Spleen (tissue), 13 donors: ENCODE measurements at places on chromosomes 4 and X. TPM values are rescaled to one million over a fixed set of nuclear protein-coding genes. Genes with fewer than 3 reads are reported as not detected.

DNA sequence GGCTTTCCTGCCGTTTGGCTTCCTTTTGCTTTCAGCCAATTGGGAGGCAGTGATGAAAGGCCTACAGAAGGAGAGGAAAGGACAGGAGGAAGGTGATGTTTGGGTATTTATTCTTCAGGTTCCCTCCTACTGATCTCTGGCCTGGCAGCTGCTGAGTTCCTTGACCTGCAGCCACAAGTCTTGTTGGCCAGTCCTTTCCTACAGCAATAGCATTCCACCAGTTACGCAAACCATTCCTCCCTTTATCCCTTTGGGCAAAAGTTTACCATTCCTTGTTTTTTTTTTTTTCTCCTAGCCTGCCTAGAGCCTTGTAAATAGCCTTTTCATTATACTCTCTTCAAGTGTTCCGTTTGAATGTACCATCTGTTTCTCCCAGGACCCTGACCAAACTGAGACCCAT, 198.1 kb upstream of the FTHL17 start:
- DNase-seq, result no peak

DNA sequence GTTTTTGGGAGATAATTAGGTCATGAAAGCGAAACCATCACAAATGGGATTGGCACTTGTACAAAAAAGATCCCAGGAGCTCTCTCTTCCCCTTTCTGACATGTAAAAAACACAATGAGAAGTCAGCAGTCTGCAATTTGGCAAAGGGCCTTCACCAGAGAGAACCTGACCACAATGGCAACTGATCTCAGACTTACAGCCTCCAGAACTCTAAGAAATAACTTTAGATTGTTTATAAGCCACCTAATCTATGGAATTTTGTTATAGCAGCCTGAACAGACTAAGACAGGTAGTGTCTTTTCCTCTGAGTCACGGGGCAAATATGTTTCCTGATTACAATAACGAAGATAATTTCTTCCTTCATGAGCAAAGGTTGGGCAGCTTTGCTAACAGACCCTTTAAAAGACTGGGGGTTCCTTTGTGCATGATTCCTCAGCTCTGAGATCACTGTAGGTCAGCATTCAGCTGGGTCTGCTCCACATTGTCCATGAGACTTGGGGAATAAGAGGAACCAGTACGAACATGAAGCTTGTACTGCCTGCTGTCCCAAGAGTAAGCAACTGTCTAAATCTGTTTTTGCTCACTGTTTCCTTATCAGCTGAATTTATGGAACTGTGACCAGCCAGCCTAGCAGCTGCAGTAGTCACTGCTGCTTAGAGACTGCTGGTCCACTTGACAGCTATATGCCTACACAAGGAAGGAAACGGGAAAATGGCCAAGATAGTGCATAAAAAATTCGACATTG, 191.6 kb downstream of the ANAPC10 start:
- no peak for DNase-seq

The PTTG2 gene
- 1.2 TPM for polyA plus RNA-seq

- no peak for DNase-seq
Measured at GRCh38 chrX:39381422-39381821, 580.2 kb downstream of the MID1IP1 start.

DNA sequence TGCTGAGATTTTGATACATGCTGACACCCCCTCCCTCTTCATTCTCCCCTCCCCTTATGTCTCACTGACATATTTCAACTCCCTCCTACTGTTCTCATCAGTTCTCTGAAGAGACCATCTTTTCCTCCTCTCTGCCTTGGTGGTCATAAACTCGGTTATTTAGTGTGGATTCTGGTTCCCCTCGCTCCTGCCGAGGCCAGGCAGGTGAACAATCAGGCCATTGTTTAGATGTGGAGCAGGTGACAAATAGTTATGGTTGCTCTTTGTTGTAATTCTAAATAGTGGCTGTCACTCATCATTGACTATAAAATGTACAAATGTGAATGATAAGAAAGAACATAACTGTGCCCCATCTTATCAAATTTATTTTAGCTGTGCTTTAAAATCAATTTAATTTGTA, 324.6 kb downstream of the BCOR start:
- DNase-seq, result no peak

DNA sequence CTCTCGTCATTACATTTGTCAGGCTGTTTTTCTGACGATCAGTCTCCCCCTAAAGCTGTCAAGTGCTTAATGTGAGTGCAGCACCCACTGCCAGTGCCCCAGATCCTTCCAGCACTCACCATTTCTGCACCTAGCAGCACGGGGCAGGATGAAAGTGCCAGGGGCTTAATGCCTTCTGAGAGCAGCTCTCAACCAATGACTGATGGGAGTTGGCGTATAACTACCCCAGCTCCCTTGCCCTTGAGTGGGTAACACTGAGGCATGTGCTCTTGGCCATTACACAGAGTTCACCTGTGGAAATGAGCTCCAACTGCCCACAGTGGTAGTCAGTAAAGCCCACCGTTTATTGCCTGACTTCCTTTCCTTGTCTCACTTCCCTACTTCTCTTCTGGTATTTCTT, 226.2 kb upstream of the BCOR start:
- DNase-seq, result no peak

DNA sequence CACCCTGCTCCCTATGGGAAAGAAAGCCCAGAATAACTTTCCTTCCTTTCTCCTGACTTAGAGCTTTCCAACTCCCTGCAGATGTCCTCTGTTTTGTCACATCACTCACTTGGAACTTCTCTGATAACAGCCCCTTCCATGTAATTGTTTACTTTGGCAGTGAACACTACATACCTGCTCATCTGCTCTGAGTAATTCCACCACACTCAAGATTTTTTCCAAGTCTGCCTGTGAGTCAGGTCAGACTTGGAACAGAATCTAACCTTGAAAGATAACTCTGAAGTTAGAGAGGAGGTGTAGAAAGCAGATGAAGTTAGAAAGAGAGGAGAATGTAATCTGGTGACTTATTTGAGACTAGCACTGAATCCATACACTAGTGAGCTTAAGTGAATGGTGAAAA, 7.4 kb downstream of the MAGEB10 start:
- DNase-seq, result no peak

DNA sequence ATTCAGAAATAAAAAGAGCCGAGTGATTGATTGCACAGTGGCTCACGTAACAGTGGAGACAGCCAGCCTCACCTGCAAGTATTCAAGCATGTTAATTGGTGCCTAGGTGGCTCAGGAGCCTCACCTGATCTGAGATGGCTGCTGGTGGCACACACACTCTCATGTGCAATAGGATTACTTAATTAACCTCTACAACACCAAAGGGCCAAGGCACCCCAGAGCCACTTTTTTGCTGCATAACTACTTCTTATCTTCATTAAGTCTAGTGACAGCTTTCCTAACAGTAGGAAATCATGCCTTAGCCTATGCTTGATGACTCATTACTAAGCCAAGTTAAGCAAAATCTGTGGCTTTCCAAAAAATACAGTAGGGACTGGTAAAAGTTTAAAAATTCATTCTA, 117.3 kb upstream of the NOCT start:
- no peak for DNase-seq

DNA sequence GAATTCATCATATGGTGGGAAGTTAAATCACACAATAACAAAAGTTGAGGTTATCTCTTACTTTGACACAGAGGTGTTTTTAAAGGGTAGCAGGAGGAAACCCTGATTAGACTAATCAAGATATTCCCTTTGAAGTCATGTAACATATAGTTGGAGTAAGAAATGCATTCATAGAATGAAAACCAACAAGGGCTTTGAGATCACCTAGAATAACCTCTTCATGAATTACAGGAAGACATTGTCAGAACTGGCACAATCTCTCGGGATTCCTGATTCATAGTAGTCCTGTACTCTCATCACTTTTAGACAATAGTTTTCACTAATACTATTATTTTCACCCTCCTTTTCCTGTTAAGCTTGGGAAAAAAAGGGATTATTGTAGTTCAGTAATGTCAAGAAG, 170.2 kb downstream of the PPP3CA start:
- no peak for DNase-seq

The PPP2R2C gene
- 0.07 TPM for polyA plus RNA-seq

- no peak for DNase-seq
Measured at GRCh38 chr4:37594099-37594498, 92.1 kb downstream of the RELL1 start.

The MAB21L2 gene
- polyA plus RNA-seq, result not detected

- no peak for DNase-seq
Measured at GRCh38 chrX:11273544-11273943, 19.7 kb upstream of the AMELX start.

- DNase-seq, result no peak
Measured at GRCh38 chrX:34893741-34894140, 48.9 kb upstream of the FAM47B start.

The FHDC1 gene
- polyA plus RNA-seq, result 0.82 TPM

- no peak for DNase-seq
Measured at GRCh38 chr4:41460641-41461040, 77.3 kb upstream of the LIMCH1 start.

The PABPC5 gene
- polyA plus RNA-seq, result 1.0 TPM

DNA sequence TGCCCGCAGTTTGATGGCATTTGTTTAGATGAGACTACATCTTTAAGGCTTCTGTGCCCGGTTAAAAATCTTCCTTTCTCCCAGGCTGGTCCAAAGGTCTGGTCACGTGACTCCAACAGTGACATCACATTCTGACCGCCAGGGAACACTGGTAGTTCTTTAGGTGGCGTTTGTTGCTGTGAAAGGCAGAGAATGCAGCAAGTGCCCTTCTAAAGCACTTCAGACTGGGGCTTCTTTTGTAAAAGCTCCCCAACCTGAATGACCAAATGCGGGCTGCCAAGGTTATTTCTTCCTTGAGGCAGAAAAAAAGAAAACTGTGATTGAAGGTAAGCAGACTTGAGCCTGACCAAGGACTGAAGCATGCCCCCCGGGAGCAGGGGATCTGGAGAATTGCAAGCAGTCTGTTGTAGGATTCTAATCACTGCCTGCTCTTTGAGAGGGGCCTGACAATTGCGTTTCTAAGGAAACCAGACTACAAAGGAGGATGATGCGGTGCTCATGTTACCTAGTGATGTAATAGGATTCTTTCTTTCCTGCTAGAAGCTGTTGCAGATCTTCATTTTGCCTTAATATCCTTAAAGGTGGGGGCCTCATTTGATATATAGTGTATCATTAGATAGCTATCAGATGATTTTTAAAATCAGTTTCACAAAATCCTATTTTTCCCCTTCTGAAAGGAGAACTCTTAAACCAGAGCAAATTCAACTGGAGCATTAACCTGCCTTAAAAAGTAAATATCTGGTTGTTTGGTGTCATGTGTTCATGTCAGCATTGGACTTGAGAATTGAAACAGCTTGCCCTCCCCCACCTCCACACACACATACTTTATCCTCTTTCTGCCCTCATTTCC, 133.1 kb downstream of the AKAP4 start:
- no peak for DNase-seq
